ENCODE measurements at places on chromosomes 2 and 18. TPM values are rescaled to one million over a fixed set of nuclear protein-coding genes. Genes with fewer than 3 reads are reported as not detected.

DNA sequence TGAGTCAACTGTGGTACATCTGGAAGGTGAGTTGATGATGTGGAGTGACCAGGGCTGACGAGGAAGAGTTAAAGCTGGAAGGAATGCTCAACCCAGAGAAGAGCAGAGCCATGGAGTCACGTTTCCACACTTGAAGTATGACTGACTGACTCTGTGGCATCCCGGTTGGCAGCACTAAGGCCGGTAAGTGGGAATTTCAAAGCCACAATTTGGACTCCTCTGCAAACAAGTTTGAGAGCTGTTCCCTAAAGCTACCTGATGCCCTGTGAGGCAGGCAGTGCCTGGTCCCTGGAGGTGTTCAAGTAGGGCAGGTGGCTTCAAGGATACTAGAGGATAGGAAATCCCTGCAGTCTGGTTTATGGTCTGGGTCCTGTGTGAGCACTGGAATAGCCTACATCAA lies 69.3 kb upstream of the ITGB6 start:
- peaks cover 38% of the 10 kb centered on the region for H3K4me1 ChIP-seq
- peaks cover 35% of the 10 kb centered on the region for H3K36me3 ChIP-seq
- peak; percentile 53 for DNase-seq
- H3K4me3 ChIP-seq: peak overlapping the region; percentile 57
- H3K27me3 ChIP-seq: no peaks in the 10 kb centered on the region
- H3K27ac ChIP-seq: peak overlapping the region; percentile 81

DNA sequence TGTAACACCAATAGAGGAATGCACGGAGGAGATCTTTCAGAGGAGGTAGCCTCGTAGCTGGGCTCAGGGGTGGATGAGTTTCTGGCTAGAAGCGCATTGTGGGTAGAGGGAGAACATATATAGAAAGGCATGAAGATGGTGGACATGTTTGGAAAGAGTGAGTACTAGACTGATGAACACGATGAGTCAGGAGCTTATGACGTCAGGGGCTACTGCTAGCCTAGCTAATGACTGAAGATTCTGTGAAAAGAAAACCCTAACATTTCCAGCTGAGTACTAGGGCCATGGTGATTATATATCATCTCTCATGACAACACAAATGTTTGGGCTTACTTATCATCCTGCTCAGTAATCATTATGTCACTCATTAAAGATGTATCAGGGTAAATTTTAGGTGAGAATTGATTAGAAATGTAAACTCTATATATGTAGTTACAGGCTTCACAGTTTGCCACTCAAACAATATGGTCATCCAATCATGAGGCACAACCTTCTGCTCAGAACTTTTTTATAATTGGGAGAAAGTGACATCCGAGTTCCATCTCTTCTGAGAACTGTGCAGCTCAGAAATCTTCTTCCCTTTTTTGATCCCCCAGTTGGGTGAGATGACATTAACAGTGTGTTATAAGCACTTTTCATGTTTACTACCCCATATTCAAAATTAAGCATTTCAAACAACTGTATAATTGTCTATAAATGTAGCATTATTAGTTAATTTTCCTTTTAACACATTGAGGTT lies 22.2 kb upstream of the IL1RN start:
- H3K27me3 ChIP-seq: no peaks in the 10 kb centered on the region
- no peak overlapping the region for H3K4me3 ChIP-seq
- peaks cover 13% of the 10 kb centered on the region for H3K4me1 ChIP-seq
- H3K36me3 ChIP-seq: no peaks in the 10 kb centered on the region
- H3K27ac ChIP-seq: peak overlapping the region; percentile 42

- H3K36me3 ChIP-seq: no peaks in the 10 kb centered on the region
- no peak overlapping the region for H3K27ac ChIP-seq
- no peaks in the 10 kb centered on the region for H3K4me1 ChIP-seq
- no peaks in the 10 kb centered on the region for H3K27me3 ChIP-seq
- no peak overlapping the region for H3K4me3 ChIP-seq
These were observed 38.9 kb upstream of the GREB1L start for GRCh38 chr18:21203126-21203525.

The LOXL3 gene
- total RNA-seq: 52.4 TPM

The IL36B gene
- not detected for total RNA-seq
